ENCODE measurements at places on chromosomes 5 and 9.

DNA sequence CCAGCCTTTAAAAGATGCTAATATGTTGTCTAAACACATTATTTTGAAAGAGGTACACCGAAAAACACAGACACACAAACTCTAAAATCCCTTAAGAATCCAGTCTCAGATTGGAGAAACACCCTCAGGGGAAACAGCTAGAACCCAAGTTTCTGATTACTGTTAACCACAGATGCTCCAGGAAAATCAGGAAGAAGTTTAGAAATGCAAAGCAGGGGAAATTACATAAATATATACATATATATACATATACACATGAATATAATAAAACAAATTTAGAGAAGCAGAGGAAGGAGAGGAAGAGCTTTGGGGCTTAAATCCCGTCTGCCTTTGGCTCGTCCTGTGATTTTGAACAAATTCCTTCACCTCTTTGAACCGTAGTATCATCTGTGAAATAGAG lies 73.2 kb upstream of the KLF4 start:
- DNase-seq, result no peak

- no peak for DNase-seq
These were observed 14.9 kb upstream of the TMEM267 start for GRCh38 chr5:43498581-43498980.

DNA sequence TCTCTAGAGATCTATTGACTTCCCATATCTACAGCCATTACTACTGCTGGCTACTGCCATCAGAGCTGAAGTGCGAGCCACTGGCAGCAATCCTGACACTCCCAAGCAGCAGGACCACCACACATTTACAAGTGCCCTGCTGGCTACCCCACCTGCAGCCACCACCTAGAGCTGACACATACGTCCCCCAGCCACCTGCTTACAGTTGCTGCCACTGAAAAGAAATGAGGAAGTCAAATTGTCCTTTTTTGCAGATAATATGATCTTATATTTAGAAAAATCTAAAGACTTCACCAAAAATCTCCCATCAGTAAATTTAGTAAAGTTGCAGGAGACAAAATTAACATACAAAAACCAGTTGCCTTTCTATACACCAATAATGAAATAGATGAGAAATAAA lies 48.4 kb downstream of the ZNF484 start:
- DNase-seq, result no peak

- DNase-seq, result no peak
These were observed 175.3 kb upstream of the KLF9 start for GRCh38 chr9:70589571-70590314.

DNA sequence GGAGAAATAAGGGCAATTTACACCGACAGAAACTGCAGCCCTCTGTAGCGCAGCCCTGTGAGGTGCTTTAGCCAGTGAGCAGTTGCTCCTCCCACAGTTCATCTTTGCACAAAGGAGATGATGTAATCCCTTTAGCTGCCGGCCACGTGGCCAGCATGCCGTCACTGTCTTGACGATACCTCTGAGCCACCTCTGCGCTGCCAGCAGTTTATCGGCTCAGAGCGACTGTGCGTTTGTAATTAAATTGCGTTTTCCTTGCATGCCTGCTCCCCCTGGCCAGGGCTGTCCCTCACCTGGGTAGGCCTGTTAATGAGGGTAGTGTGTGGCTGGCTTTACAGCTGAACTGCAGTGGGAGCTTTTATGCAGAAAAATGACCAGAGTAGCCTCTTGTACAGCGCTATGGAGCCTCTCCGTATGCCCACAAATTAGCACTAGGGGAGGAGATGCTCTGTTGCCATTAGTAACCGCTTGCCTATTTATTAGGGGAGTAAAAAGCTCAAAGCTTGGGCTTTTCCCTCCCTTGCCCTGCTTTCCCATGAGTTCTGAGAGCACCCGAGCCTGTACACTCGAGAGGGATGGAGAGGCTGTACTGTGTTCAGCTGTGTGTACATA lies 107.0 kb downstream of the TRIO start:
- no peak for DNase-seq

DNA sequence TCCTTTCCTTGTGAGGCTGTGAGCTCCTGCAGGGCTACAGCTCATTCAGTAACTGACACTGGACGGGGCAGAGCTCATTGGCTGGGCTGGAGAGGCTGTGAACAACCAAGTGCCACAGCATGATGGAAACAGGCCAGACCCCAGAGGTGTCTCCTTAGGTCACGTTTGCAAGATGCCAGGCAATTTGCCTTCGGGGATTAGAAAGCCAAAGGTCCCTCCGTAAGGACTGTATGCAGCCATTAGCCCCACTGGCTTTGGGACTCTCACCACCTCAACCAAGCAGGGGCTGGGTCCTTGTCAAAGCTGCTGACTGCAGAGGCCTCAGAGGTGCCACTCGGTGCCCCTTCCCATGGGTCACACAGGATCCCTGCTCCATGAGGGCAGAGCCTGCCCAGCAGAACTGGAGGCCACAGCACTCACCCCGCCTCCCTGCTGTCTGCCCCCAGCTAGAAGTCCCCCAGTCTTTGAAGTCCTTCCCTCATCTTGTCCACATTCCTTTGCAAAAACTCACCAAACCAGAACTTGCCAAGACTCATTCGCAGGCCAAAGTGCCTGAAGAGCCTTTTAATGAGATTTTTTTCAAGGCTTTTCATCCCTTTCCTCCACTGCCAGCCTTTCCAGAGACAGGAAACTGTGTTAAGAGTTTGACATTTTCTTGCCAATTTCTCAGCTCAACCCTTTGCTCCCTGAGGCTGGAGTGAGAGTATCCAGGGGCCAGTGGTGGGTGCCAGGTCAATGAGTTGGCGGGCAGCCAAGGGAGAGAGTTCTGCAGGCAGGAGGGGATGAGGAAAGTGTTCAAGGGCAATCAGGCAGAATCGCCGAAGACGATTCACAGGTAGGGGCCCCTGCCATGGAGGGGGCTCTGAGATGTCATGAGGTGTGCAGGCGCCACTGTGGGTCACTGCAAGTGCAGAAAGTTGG lies 39.7 kb upstream of the SLC25A51 start:
- no peak for DNase-seq

DNA sequence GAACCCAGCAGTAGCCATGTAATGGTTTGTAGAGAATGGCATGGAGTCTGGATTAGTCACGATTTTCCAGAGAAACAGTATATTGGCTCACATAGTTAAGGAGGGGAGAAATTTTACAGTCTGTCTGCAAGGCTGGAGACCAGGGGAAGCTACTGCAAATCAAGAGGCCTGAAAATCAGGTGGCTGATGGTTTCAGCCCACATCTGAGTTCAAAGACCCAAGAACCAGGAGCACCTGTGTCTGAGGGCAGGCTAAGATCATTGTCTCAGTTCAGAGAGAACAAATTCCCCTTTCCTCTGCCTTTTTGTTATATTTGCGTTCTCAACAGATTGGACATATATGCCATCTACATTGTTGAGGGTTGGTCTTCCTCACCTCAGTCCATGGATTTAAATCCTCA lies 207.5 kb upstream of the IRX2 start:
- no peak for DNase-seq

GRCh38 chr9:36479101-36479500 lies 79.0 kb upstream of the RNF38 start:
- no peak for DNase-seq

DNA sequence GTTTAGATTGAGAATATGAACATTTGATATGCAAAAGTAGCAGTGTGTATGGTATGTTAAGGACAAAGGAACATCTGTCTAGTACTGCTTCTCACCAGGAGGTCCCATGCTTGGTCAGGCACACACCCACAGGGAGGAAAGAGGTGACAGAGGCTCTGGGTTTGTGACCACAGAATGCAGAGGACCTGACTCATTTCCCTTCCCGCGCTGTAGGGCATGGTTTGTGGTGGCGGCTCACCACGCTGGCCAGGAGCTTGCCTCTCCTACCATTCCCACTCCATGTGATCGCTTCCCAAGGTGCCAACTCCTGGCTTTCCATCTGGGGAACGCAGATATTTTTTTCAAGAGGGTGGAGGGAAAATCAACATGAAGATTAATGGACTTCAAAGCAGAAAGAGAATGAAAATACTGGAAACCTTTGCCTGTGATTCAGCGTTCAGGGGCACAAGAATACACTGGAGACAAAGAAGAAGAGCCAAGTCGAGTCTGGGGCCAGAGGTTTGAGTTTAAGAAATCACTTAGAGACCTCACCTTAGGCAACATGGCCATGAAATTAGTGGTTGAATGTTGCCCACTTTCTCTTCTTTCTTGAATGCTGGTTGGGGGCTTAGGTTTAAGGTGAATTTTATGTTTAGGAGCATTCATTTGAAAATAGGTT lies 477.8 kb downstream of the CCDC171 start:
- DNase-seq, result peak; percentile 12

DNA sequence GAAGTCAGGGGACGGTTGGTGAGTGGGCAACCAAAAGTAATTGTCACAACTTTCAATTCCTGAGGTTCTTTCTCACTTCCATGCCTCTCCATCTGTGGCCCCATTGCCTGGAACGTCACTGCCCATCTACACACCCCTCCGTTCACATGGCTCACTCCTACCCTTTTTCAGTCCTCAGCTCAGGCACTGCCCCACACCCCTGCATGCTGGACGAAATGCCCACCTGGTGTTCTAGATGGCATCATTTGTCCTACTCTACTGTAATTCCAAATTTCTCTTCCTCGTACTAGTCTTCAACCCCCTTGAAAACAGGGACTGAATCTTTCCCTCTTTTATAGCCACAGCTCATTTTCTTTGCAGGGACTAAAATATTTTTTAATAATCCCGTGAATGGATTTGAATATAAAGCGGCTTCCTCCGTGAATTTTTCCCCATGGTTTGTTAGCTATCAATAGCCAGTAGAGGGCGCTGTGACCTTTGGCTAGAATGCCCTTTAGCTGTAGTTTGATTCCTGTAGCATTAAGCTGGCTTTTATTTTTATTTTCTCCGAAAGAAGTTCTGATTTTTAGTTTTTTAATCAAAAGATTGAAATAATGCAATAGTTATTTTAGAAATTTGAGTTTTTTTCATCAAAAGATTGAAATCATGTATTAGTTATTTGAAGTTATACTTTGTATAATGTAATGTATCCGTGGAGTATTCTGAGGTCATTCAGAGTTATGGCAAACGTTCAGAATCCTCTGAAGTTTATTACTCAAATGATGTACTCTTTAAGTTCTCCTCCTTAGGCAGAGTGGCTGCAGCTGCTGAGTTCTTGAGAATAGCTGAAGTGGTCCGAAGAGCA lies 232.1 kb downstream of the SH3GL2 start:
- DNase-seq, result peak; percentile 10

GRCh38 chr5:176737746-176738636 lies 72.4 kb upstream of the UNC5A start:
- no peak for DNase-seq

DNA sequence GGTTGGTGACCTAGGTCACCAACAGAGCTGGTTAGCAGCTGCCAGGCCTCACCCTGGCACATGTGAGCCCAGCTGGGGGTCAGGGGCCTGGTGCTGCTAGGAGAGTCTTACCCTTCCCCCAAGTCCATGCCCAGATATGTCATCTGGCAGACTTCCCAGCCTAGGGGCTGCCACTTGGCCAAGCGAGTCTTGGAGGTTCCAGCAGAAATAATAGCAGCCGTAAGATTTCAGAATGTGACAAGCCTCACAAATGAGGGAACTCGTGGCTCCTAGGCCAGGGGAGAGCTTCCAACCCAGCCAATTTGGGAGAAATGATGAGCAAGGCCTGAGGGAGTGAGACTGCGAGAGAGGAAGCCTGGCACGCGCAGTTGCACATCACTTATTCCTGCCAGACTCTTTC lies 11.1 kb downstream of the URM1 start:
- no peak for DNase-seq

- no peak for DNase-seq
These were observed 14.1 kb upstream of the CEP72 start for GRCh38 chr5:597871-598563.

DNA sequence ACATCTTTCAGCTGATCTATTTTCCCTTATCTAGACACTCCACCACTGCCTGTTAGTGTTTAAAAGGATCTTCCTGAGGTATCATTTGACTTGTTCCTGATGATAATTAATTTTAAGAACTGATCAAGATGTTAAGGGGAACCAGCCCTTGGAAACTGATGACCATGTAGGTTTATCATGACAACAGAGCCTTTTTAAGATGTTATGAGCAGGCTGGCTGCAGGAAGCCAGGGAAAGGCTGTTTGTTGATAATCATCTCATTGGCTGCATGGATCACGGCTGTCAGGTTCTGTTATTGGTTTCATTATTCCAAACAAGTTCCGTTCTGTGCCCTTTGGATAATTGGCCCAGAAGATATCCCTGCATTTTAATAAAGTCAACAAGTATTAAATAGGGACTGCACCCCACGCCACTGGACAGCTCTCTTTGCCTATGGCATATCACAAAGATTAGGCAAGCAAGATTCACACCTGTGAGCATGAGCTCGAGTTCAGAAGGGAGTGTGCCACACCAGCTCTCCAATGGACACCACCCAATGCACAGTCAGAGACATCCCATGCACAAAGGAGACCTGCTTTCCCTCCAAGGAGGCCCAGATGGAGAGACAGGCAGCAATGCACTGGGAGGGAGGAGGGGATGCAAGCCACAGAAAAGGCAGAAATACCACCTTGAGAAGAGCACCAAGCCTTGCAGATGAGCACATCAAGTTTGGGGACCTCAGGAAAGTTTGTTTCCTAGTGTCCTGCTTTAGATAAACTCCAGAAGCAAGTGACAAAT lies 88.7 kb downstream of the SPOCK1 start:
- DNase-seq, result no peak

DNA sequence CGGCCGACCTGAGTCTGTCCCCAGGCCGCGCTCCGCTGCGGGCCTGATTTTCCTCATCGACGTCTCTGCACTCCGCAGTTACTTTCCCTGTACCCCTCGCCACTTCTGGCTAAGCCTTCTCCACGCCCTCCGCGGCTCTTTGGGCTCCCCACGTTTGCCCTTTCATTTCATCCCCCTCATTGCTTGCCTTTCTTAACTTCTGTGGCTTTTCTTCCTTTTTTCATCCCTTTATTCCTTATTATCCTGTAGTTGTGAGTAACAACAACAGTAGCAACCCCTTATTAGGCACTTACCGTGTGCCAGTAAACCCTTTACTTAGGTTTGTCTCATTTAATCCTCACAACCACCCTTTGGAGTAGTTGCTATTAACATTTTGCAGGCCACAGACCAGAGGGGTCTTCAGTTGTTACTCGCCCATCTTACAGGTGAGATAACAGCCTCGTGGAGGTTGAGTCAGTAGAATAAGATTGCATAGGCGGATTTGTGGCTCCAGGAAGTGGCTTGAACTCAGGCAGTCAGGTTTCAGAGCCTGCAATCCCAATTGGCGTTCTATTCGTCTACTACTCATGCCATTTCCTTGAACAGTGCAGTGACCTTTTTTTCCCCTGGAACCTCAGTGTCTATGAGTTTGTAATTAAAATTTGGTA lies 724 bp downstream of the TCERG1 start:
- DNase-seq, result peak; percentile 12

DNA sequence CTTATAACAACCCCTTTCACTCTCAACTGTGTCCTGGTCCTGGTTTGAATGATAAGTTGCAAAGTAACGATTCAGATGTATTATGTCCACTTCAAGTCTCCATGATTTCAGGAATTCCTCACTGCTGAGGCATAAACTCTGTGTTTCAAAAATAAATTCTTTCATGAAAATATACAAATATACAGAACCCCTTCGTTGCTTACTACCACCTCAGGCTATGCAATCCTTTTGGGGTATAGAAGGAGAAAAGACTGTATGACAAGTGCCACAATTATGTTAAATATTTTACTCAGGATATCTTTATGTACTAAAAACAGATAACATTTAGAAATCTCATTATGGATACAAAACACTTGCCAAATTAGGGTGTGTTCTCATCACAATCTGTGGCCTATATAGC lies 190.7 kb downstream of the KCTD16 start:
- DNase-seq, result no peak

Measured in stimulated activated CD4-positive, alpha-beta T cell treated with anti-CD3 and anti-CD28 coated beads, TNF-alpha, amount 100 ng/mL, for 48 hours (primary cell).